ENCODE measurements at places on chromosomes 12 and 14.

- DNase-seq, result no peak
- peaks cover 4% of the 10 kb centered on the region for H3K36me3 ChIP-seq
- H3K27me3 ChIP-seq, result peaks cover 3% of the 10 kb centered on the region
- no peak overlapping the region for H3K4me3 ChIP-seq
- H3K4me1 ChIP-seq, result peaks cover 5% of the 10 kb centered on the region
- no peak overlapping the region for H3K27ac ChIP-seq
Measured at GRCh38 chr12:31353750-31354708, 28.1 kb upstream of the SINHCAF start.

GRCh38 chr14:100033347-100034075 lies 31.7 kb upstream of the EVL start:
- H3K27ac ChIP-seq, result no peak overlapping the region
- no peak for DNase-seq
- no peaks in the 10 kb centered on the region for H3K27me3 ChIP-seq
- no peak overlapping the region for H3K4me3 ChIP-seq
- H3K36me3 ChIP-seq, result no peaks in the 10 kb centered on the region

GRCh38 chr14:22838631-22839041 lies 2.3 kb downstream of the MMP14 start:
- H3K4me3 ChIP-seq, result peak overlapping the region; percentile 96
- H3K27ac ChIP-seq, result peak overlapping the region; percentile 52
- DNase-seq, result no peak
- H3K36me3 ChIP-seq, result no peaks in the 10 kb centered on the region
- peaks cover 14% of the 10 kb centered on the region for H3K4me1 ChIP-seq

DNA sequence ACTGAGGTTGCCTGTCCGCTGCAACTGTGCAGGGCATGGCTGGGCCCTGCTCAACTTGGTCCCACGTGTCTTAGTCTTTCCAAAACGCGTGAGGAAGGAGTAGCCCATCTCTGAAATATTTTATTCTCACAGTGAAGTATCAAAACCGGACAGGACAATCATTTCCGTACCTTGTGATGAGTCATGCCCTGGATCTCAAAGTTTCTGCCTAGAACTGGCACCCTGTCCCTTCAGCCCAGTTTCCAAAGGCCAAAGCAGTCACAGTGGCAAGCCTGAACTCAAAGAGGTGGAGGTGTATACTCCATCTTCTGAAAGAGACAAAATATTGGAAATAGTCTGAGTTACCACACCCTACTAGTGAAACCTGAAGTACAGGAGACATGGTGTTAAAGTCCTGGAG lies 28.5 kb upstream of the SRGAP1 start:
- no peaks in the 10 kb centered on the region for H3K4me1 ChIP-seq
- H3K36me3 ChIP-seq, result no peaks in the 10 kb centered on the region
- no peak overlapping the region for H3K27ac ChIP-seq

- H3K4me1 ChIP-seq, result no peaks in the 10 kb centered on the region
- DNase-seq, result no peak
- H3K36me3 ChIP-seq, result no peaks in the 10 kb centered on the region
Measured at GRCh38 chr14:34750670-34751069, 36.3 kb upstream of the CFL2 start.

DNA sequence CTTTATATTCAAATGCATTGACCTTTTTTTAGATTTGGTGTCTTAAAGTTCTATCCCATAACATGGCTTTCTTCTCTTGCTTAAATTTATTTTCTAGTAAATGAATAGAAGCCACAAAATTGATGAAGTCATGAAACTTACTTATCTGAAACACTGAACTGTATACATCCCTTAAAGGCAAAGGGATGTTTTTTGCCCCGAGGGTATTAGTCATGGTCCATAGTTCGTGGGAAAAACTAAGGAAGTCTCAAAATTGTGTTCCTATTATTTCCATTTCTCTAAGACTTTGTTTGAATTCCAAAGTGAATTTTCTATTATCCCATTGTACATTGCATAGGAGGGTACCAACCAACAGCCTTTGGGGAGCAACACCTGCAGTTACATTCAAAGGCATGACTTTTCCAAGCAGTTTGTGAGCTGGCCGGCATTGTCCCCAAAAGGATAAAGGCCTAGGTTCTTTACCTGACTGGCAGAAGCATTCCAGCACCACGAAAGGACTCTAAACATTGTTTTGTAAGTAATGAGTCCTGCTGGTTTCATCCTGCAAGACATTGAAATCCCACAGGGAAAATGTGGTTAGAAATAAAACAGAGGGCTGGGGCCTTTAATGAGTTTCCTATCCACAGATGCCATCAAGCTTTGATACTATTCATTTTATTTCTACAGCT lies 473.5 kb downstream of the PRKD1 start:
- H3K4me1 ChIP-seq, result no peaks in the 10 kb centered on the region
- no peaks in the 10 kb centered on the region for H3K36me3 ChIP-seq
- H3K4me3 ChIP-seq, result no peak overlapping the region
- H3K27me3 ChIP-seq, result no peaks in the 10 kb centered on the region

- H3K27ac ChIP-seq, result no peak overlapping the region
- no peak overlapping the region for H3K4me3 ChIP-seq
- peaks cover 3% of the 10 kb centered on the region for H3K36me3 ChIP-seq
- H3K27me3 ChIP-seq, result peaks cover 2% of the 10 kb centered on the region
Measured at GRCh38 chr12:51752234-51752889, 96.2 kb downstream of the FIGNL2 start.

DNA sequence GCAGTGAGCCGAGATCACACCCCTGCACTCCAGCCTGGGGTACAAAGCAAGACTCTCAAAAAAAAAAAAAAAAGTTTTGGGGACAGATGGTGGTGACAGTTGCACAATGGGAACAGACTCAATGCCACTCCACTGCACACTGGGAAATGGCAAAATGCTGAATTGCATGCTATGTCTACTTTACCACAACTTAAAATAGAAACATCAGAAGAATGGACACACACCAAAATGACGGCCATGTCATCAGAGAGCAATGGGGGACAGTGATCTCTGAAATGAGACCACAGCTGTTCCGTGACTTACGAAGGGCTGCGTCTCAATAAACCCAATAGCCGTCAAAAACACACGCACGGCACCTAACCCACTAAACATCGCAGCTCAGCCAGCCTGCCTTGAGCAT lies 13.7 kb downstream of the DDX54 start:
- H3K4me1 ChIP-seq, result no peaks in the 10 kb centered on the region
- no peak overlapping the region for H3K4me3 ChIP-seq
- no peak overlapping the region for H3K27ac ChIP-seq

GRCh38 chr14:60561845-60562746 lies 53.1 kb downstream of the SIX6 start:
- DNase-seq, result peak; percentile 58
- no peaks in the 10 kb centered on the region for H3K27me3 ChIP-seq
- no peak overlapping the region for H3K4me3 ChIP-seq

DNA sequence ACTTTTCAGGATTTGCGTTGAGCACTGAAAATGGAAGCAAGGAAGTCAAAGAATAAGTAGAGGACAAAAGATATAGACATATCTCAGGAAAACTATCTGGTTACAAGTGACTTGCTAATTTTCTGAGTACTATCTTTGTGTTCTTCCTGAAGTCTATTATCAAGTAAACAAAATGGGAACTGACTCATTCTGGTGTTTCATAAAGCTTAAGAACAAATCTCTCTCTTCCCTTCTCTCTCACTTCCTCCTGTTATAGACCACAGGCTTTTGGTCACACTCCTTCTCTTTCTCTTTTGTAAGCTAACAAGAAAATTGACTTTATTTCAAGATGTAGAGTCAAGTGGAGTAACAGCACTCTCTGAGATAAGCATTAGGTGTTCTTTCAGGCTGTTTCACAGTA lies 406.6 kb upstream of the SYT1 start:
- no peaks in the 10 kb centered on the region for H3K4me1 ChIP-seq
- no peak overlapping the region for H3K27ac ChIP-seq
- H3K27me3 ChIP-seq, result no peaks in the 10 kb centered on the region
- H3K4me3 ChIP-seq, result no peak overlapping the region
- H3K36me3 ChIP-seq, result no peaks in the 10 kb centered on the region

DNA sequence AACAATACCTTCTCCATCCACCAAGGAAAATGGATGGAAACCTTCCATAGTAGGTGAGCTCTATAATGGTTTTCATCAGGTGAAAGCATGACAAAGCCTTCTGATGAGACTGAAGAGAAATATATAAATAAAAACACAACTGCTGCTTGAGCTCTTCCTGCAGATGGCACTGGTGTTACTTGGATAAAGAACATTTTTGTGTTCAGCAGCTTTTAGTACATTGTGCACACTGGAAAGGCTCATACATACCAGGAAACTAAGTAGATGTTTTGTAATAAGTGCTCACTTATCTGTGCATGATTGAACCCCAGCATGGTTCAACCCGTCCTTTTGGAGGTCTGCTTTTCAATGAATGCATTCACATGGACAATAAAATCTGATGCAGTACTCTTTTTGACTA lies 357.3 kb upstream of the MIS18BP1 start:
- DNase-seq, result no peak
- no peaks in the 10 kb centered on the region for H3K36me3 ChIP-seq
- no peak overlapping the region for H3K4me3 ChIP-seq
- no peak overlapping the region for H3K27ac ChIP-seq
- no peaks in the 10 kb centered on the region for H3K27me3 ChIP-seq

DNA sequence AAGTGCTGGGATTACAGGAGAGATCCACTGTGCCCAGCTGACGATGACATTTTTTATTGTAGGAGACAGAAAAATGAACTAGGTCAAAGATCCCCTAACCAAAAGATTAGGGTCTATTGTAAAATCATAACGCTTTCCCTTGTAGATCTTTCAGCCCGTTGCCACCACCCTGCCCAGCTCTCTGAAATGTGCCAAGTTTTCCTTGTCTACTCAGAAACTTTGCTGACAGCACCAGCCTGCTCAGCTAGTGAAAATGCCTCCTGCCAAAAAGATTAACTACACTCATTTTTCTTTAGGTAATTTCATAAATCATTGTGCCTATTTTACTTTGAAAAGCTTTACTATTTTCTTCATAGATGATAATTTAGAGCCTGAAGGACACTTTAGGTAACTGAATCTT lies 28.2 kb upstream of the RASSF3 start:
- H3K4me1 ChIP-seq, result peaks cover 6% of the 10 kb centered on the region
- no peak overlapping the region for H3K27ac ChIP-seq
- no peaks in the 10 kb centered on the region for H3K36me3 ChIP-seq
- no peaks in the 10 kb centered on the region for H3K27me3 ChIP-seq
- H3K4me3 ChIP-seq, result no peak overlapping the region

GRCh38 chr12:53991077-53991460 lies 6.1 kb downstream of the HOXC10 start:
- no peak overlapping the region for H3K4me3 ChIP-seq
- H3K36me3 ChIP-seq, result no peaks in the 10 kb centered on the region
- peaks cover 68% of the 10 kb centered on the region for H3K27me3 ChIP-seq
- no peak overlapping the region for H3K27ac ChIP-seq
- H3K4me1 ChIP-seq, result no peaks in the 10 kb centered on the region
- DNase-seq, result no peak

DNA sequence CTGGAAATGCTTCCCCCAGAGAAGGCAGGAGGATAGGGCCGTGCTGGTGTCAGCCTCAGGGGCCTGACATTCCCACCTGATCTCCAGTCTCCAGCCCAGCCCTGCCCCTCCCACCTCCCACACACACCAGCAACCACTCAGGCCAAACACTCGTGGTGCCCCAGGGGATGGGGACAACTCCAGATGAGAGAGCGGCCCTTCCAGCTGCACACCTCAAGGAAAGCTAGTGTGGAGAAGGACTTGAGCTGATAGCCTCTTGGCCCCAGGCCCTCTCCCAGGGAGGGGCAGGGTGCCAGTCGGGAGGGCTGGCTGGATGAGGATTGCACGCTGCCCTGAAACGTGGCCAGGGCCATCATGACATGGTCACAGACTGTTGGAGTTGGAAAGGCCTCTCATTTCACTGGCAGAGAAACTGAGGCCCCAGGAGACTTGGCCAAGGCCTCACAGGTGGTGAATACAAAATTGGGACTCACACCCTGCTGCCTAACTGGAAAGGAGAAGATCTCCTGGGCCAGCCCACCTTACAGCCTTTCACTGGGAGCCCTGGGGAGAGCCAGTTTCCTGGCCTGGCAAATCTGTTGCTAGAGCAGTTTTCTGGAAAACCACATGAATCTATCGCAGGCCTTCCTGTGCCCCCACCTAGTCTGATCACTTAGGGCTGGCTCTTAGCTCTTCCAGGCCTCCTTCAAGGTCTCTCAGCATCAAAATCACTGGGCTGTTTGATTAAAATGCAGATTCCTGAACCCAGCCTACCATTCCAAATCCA lies 52.1 kb downstream of the IRF2BPL start:
- H3K4me1 ChIP-seq, result peaks cover 5% of the 10 kb centered on the region
- no peaks in the 10 kb centered on the region for H3K27me3 ChIP-seq
- H3K27ac ChIP-seq, result no peak overlapping the region
- H3K36me3 ChIP-seq, result no peaks in the 10 kb centered on the region
- no peak overlapping the region for H3K4me3 ChIP-seq

GRCh38 chr12:118374909-118375308 lies 1.4 kb upstream of the SUDS3 start:
- H3K27me3 ChIP-seq, result peaks cover 6% of the 10 kb centered on the region
- H3K4me1 ChIP-seq, result peaks cover 4% of the 10 kb centered on the region
- peak overlapping the region; percentile 22 for H3K27ac ChIP-seq
- no peak overlapping the region for H3K4me3 ChIP-seq
- no peak for DNase-seq
- H3K36me3 ChIP-seq, result no peaks in the 10 kb centered on the region

DNA sequence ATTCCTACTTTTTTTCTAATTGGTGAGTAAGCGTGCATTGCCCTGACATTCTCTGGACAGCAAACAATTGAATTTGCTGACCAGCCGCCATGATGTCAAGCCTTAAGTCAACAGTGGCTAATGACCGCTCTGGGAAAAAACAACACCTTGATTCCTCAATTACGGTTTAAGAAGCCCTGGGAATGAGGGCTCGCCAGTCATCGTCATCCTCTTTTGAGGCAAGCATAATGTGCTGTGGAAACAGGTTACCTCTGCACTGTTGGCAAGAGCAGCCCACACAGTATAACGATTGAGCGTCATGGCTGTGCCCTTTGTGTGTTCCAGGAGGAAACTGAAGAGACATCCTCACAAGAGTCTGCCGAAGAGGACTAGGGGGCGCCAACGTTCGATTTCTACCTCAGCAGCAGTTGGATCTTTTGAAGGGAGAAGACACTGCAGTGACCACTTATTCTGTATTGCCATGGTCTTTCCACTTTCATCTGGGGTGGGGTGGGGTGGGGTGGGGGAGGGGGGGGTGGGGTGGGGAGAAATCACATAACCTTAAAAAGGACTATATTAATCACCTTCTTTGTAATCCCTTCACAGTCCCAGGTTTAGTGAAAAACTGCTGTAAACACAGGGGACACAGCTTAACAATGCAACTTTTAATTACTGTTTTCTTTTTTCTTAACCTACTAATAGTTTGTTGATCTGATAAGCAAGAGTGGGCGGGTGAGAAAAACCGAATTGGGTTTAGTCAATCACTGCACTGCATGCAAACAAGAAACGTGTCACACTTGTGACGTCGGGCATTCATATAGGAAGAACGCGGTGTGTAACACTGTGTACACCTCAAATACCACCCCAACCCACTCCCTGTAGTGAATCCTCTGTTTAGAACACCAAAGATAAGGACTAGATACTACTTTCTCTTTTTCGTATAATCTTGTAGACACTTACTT lies 138.9 kb downstream of the HMGA2 start:
- no peaks in the 10 kb centered on the region for H3K4me1 ChIP-seq
- H3K27ac ChIP-seq, result no peak overlapping the region
- H3K4me3 ChIP-seq, result no peak overlapping the region
- H3K36me3 ChIP-seq, result no peaks in the 10 kb centered on the region
- H3K27me3 ChIP-seq, result no peaks in the 10 kb centered on the region
